ENCODE measurements at places on chromosomes 2 and 18. TPM values are rescaled to one million over a fixed set of nuclear protein-coding genes. Genes with fewer than 3 reads are reported as not detected.

The TMEM198 gene
- total RNA-seq = 11.3 TPM

The CTNNA2 gene
- 36.8 TPM for total RNA-seq

The BMP10 gene
- total RNA-seq = not detected

The SIGLEC15 gene
- total RNA-seq = 0.19 TPM

The IFIH1 gene
- total RNA-seq = 12.8 TPM

The AFF3 gene
- total RNA-seq = 27.1 TPM

DNA sequence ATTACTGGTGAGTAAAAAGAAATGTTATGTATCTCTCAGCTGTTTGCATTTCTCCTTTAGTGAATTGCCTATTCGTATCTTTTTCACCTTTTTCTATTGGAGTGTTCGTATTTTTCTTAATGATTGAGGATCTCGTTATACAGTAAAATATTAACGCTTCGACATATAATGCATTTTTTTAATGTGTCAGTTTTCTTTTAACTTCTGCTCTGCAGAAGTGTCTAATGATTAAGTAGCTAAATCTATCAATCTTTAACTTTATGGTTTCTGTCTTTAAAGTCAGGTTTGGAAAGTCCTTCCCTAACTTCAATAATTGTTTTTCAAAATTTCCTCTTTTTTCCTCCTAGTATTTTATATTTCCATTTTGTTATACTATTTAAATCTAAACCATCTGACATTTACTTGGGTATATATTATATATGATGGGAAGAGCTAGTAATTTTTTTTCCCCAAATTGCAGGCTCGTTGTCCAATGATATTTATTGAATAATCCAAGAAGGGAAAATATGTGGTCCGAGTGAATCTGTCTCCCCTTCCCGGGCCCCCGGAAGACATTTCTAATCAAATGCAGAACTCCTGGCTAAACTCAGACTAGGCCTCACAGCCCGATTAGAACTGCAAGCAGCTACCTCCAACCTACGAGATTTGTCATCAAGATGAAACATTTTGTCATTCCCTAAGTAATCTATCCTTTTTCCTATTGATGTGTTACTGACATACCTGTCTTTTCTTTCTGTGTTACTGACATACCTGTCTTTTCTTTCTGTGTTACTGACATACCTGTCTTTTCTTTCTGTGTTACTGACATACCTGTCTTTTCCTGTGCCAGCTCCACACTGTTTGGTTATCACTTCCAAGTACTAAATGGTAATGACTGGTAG lies 17.2 kb downstream of the PCBP1 start:
- no peak overlapping the region for H3K27ac ChIP-seq
- H3K4me3 ChIP-seq = no peak overlapping the region
- H3K36me3 ChIP-seq = no peaks in the 10 kb centered on the region
- DNase-seq = peak; percentile 58

DNA sequence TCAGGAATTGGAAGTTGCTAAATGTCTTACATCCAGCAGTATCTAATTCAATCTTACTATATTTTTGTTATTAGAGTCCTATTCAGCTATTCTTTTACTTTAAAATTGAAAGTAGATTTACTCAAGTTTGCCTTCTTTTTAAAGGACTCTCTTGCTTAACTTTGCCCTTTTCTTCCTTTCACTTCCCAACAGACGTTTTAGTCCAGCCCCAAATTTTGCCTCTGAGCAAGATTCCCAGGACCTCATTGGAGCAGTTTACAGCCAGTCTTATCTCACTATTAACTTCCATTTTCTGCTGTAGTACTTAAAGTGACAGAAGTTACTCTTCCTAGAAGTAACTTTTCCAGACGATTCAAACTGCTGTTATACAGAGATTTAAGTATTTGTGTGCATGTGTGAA lies 1.7 kb upstream of the PRKD3 start:
- no peaks in the 10 kb centered on the region for H3K27me3 ChIP-seq
- no peak overlapping the region for H3K4me3 ChIP-seq
- H3K36me3 ChIP-seq = no peaks in the 10 kb centered on the region
- H3K27ac ChIP-seq = peak overlapping the region; percentile 95
- H3K4me1 ChIP-seq = peaks cover 9% of the 10 kb centered on the region

- no peak overlapping the region for H3K4me3 ChIP-seq
- DNase-seq = no peak
- no peaks in the 10 kb centered on the region for H3K4me1 ChIP-seq
- no peak overlapping the region for H3K27ac ChIP-seq
- no peaks in the 10 kb centered on the region for H3K27me3 ChIP-seq
Observed at GRCh38 chr2:106685180-106685897, 198.2 kb downstream of the CD8B2 start.

DNA sequence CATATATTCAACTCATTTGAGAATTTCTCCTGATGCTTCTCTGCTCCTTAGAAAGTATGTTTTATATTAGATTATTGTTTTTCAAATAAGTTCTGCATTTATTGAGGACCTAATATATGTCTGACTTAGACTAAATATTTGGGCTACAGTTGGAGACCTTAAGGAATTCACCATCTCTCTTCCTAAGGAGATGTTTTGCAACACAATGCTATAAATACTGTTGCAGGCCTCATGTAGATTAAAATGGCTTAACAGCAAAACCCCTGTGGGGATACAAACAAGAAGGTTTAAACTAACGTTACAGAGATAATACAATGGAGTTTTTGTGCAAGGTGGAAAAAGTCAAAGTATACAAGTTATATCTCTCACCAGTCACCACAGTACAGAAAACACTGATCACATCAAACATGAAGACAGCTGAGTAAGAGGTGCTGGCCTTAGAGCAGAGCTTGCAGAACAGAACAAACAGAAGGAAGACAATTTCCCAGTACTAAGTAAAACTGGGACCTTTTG lies 20.1 kb upstream of the BMPR2 start:
- DNase-seq = no peak
- H3K4me1 ChIP-seq = no peaks in the 10 kb centered on the region
- H3K36me3 ChIP-seq = no peaks in the 10 kb centered on the region
- no peaks in the 10 kb centered on the region for H3K27me3 ChIP-seq
- H3K27ac ChIP-seq = no peak overlapping the region
- no peak overlapping the region for H3K4me3 ChIP-seq

GRCh38 chr2:10276481-10277292 lies 26.0 kb upstream of the HPCAL1 start:
- H3K4me3 ChIP-seq = no peak overlapping the region
- no peak for DNase-seq
- H3K27ac ChIP-seq = no peak overlapping the region
- no peaks in the 10 kb centered on the region for H3K36me3 ChIP-seq
- peaks cover 16% of the 10 kb centered on the region for H3K4me1 ChIP-seq
- no peaks in the 10 kb centered on the region for H3K27me3 ChIP-seq

- H3K4me3 ChIP-seq = no peak overlapping the region
- H3K27me3 ChIP-seq = no peaks in the 10 kb centered on the region
- no peak for DNase-seq
- H3K27ac ChIP-seq = no peak overlapping the region
Observed at GRCh38 chr2:96895746-96896651, 26.1 kb upstream of the SEMA4C start.

- no peaks in the 10 kb centered on the region for H3K36me3 ChIP-seq
- H3K4me1 ChIP-seq = no peaks in the 10 kb centered on the region
- no peak overlapping the region for H3K4me3 ChIP-seq
- H3K27me3 ChIP-seq = no peaks in the 10 kb centered on the region
- H3K27ac ChIP-seq = no peak overlapping the region
- DNase-seq = no peak
Observed at GRCh38 chr2:233147136-233147828, 87.1 kb downstream of the INPP5D start.

- no peaks in the 10 kb centered on the region for H3K36me3 ChIP-seq
- H3K27me3 ChIP-seq = no peaks in the 10 kb centered on the region
- H3K4me1 ChIP-seq = no peaks in the 10 kb centered on the region
- no peak overlapping the region for H3K27ac ChIP-seq
Observed at GRCh38 chr2:6074089-6074643, 382.0 kb downstream of the SOX11 start.

DNA sequence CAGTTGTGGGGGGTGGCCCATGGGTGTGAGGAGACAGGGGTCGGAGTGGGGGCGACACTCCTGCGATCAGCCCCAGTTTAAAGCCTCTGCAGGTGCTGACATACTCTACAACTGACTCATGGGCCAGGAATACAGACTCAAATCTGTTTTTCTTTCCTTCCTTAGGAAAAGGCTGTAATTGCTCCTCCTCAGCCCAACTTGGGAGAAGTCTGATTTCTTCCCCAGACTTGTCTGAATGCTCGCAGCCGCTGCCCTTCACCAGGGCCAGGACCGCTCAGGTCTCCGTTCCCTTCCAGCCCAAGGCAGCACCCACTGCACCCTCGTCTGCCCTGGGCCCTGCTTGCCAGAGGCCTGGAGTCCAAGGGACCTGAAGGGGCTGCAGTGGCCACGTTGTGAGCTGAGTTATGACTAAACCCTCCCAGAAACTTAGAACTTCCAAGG lies 41.3 kb downstream of the RHOB start:
- no peak overlapping the region for H3K27ac ChIP-seq
- H3K36me3 ChIP-seq = no peaks in the 10 kb centered on the region
- H3K27me3 ChIP-seq = no peaks in the 10 kb centered on the region
- H3K4me3 ChIP-seq = no peak overlapping the region
- peaks cover 10% of the 10 kb centered on the region for H3K4me1 ChIP-seq

DNA sequence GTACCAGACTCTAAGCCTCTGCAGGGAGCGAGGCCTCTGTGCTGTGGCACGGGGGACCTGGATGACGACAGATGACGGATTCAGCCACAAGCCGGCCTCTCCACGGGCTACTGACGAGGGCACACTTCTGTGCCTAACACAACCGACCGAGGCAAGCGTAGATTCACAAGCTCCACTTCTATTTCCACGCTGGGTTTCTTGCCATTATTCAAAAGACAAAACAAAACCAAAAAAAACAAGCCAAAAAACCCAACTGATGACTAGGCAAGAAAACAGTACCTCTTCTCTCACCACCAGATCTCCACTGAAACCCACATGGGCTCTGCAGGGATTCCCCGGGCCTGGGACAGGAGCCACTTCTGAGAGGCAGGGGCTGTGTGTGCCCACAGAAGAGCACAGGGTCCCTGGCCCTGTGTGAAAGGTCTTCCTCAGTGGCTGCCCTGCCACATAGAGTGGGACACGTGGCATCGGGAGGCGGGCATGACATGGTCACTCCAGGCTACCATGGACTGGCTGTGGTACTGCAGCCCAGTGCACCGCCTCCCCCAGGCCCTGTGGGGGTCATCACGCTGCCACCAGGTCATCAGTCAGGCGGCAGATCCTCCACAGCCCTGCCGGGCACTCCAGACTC lies 254.7 kb downstream of the HDAC4 start:
- DNase-seq = no peak
- H3K36me3 ChIP-seq = no peaks in the 10 kb centered on the region
- no peaks in the 10 kb centered on the region for H3K27me3 ChIP-seq
- H3K4me1 ChIP-seq = no peaks in the 10 kb centered on the region
- no peak overlapping the region for H3K4me3 ChIP-seq
- H3K27ac ChIP-seq = no peak overlapping the region

GRCh38 chr2:64819774-64820688 lies 166.3 kb upstream of the SERTAD2 start:
- no peak for DNase-seq
- H3K27me3 ChIP-seq = no peaks in the 10 kb centered on the region
- no peaks in the 10 kb centered on the region for H3K36me3 ChIP-seq
- no peak overlapping the region for H3K4me3 ChIP-seq
- H3K4me1 ChIP-seq = no peaks in the 10 kb centered on the region
- H3K27ac ChIP-seq = peak overlapping the region; percentile 25

- H3K4me1 ChIP-seq = no peaks in the 10 kb centered on the region
- no peak overlapping the region for H3K27ac ChIP-seq
- no peaks in the 10 kb centered on the region for H3K27me3 ChIP-seq
- no peak for DNase-seq
- H3K36me3 ChIP-seq = no peaks in the 10 kb centered on the region
- H3K4me3 ChIP-seq = no peak overlapping the region
Observed at GRCh38 chr2:165563468-165564225, 94.1 kb downstream of the CSRNP3 start.

GRCh38 chr18:2538844-2539243 lies 32.5 kb downstream of the METTL4 start:
- no peaks in the 10 kb centered on the region for H3K36me3 ChIP-seq
- H3K27me3 ChIP-seq = no peaks in the 10 kb centered on the region
- no peak for DNase-seq

DNA sequence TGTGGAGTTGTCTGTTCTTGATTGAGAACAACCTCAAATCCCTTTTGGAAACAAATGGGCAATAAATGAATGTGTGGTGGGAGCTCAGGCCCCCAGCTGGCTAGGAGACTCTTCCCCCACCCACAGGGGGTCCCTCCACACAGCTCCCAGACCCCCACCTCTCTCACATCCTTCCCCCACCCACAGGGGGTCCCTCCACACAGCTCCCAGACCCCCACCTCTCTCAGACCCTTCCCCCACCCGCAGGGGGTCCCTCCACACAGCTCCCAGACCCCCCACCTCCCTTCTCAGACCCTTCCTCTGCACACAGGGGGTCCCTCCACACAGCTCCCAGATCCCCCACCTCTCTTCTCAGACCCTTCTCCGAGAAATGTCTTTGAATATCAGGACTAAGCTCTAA lies 79.0 kb upstream of the CTDP1 start:
- H3K27me3 ChIP-seq = no peaks in the 10 kb centered on the region
- H3K27ac ChIP-seq = peak overlapping the region; percentile 84
- peaks cover 4% of the 10 kb centered on the region for H3K4me1 ChIP-seq
- no peak overlapping the region for H3K4me3 ChIP-seq

DNA sequence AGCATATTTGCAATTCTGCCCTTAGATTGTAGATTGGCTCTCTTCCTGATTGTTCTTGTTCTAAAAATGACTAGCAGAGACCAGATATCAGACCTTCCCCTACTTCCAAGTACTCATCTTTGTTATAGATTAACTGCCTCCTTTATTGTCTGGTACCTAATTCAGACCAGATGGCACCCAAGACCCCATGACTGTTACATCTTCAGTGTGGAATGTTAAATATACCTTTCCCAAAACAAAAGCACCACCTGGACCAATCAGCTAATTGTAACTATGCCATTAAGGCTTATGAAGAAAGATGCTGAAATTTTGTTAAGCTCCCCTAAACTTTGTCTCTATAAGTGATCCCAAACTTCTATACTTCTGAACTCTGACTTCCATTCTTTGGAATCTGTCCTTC lies 12.0 kb upstream of the TFPI start:
- H3K36me3 ChIP-seq = no peaks in the 10 kb centered on the region
- no peak for DNase-seq
- no peak overlapping the region for H3K27ac ChIP-seq
- no peak overlapping the region for H3K4me3 ChIP-seq

Data from testis (tissue), 5 donors.